ENCODE measurements at places on chromosomes 4 and X.

DNA sequence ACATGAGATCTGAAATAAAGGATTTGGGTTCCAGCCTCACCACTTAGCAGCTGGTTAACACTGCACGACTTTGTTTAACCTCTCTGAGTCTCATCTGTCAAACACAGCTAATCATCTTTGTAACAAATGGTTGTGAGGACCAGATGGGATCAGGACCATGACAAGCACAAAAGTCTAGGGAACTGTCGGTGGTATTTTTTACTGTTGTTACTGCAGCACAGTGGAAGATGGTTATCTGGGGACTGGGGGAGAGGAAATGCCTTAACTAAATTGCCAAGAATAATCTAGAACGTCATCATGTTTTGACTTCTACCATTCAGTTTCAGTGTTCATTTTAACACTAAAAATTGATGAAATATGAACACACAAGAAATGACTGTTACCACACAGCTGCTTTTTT is 99.5 kb downstream of the ADGRA3 start:
- no peak for DNase-seq

DNA sequence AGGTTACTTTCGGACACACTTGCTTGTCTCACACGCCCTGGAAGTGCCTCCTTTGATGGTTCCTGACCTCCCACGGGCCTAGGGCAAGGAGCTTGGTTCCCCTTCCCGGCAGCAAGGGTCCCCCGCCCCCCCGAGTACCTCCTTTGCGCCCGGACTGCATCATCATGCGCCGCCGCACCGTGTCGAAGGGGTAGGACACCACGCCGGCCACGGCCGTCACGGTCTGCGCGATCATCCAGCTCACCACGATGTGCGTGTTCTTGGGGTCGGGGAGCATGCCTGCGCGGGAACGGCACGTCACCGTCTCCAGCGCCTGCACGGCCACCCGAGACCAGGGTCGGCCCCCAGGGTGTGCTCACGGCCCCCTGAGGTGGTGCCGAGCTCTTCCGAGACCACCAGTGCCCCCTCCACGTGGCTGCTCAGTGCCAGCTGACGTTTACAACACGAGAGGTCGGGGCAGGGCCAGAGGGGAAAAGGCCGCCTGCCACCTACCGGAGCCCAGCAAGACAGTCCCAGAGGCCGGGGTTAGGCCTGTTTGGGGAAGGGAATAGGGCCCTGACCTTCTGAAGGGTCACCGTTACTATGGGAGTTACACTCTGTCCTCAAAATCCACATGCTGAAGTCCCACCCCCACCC is 4.7 kb downstream of the SLC25A6 start:
- DNase-seq = no peak

GRCh38 chrX:130247996-130248395 is 20.7 kb downstream of the ZNF280C start:
- no peak for DNase-seq

GRCh38 chr4:168411318-168412150 is 68.8 kb downstream of the DDX60L start:
- DNase-seq = no peak

DNA sequence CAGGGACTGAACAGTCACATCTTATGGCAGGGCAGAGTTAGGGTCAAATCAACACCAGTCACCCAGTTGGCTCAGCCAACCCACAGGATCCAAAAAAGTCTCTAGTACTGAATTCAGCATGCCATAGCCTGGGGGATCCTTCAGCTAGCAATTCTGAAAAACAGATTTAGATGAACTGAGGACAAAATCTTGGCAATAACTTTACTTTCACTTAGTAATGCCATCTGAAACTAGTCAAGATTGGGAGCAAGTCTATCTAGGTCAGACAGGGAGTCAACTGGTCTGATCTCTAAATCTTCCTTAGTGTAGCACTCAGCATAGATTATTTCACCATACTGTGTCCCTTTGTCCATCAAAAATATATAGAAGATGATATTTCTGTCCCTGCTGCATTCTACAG is 76.0 kb downstream of the HHIP start:
- DNase-seq = no peak

GRCh38 chrX:47648376-47648775 is 2.0 kb downstream of the ELK1 start:
- DNase-seq = no peak

DNA sequence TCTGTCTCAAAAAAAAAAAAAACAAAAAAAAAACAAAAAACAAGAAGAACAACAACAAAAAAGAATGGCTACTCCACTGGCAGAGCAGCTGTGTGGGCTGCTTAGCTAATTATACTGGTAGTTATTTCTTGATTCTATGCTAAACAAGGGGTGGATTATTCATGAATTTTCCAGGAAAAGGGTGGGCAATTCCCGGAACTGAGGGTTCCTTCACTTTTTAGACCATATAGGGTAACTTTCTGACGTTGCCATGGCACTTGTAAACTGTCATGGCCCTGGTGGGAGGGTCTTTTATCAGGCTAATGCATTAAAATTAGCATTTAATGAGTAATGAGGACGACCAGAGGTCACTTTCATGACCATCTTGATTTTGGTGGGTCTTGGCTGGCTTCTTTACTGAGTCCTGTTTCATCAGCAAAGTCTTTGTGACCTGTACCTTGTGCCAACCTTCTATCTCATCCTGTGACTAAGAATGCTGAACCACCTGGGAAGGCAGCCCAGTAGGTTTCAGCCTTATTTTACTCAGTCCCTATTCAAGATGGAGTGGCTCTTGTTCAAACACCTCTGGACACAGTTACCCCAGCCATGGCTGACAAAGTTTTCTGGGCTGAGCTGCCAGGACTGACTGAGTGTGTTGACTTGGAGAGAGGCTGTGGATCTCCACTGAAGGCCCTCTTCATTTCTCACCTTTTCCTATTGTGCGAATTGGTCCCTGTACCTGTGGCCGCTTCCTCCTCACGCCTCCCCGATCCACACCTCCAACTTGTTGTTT is 1.3 kb upstream of the OCIAD2 start:
- no peak for DNase-seq

All from activated T-cell treated with anti-CD3 and anti-CD28 coated beads, Interleukin-2, amount 50 U/mL, for 24 hours (primary cell).